CD4-positive, alpha-beta T cell treated with Interferon alpha-2 for 1 hour (primary cell): ENCODE measurements at places on chromosomes 3 and 15.

GRCh38 chr15:82807920-82808633, 1.4 kb upstream of the WHAMM start:
- DNase-seq: no peak

DNA sequence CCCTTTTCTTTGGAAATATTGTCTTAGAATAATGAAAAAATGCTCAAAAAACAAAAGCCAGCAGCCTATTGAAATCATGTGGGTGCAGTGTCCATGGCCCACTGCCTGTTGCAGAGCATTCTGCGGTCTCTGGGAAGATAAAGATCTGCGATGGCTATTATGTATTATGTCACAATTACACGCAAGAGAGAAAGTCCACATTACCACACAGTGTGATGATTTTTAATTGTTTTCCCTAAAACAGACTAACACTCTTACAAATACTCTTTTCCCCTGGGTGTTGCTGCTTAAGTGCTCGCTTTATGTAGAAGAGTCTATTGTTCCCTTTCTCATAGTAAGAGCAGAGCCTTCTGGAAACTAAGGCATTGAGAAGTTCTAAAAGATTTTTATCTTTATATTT, 32.2 kb downstream of the SSR3 start:
- DNase-seq: no peak

GRCh38 chr3:155070316-155070715, 9.8 kb upstream of the MME start:
- no peak for DNase-seq

DNA sequence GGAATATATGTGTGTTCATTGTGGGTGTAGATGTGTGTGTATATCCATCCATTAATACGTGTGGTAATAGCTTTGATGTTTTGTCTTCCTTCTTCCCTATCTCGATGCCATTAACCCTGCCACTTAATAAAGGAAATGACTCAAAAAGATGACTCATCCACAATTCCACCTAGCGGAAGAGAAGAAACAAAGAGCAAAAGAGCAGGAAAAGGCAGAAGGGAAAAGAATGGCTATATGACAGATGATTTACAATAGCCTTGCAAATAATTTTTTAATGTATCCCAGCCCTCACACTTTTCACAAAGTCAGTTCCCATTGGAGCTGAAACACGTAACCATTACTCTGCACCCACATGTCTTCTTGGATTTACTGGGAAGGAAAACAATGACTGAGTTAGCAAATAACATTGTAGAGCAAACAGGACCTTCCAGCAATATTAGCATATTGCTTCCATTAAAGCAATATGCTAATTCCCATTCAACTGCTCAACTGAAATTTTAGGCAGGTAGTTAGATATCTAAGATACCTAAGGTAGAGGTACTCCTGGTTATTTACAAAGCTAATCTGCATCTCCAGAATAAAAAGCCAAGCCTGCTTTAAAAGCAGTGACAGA, 197.2 kb downstream of the KCNAB1 start:
- DNase-seq: no peak

DNA sequence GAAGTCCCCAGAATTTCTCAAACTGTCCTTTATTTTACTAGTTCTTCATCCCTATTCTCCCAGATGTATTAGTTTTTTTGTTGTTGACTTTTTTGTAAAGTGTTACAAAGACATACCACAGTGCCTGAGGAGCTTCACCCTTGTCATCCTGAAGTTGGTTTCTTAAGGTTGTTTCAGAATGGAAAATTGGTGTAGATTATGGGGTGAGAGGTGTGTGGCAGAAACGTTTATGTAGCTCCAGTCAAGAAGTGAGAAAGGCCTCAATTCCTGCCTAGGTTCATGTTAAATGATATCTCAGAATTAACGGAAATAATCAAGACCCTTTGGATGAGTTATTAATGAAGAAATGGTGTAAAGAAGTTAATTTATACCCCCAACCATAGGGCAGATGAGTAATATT, 6.8 kb downstream of the EDEM1 start:
- DNase-seq: no peak

- no peak for DNase-seq
Measured at GRCh38 chr3:23804441-23805209, 1.1 kb upstream of the UBE2E1 start.

- DNase-seq: no peak
Measured at GRCh38 chr15:63233667-63234423, 43.6 kb upstream of the APH1B start.

GRCh38 chr3:172184106-172184822, 144.9 kb downstream of the FNDC3B start:
- no peak for DNase-seq

- DNase-seq: no peak
Measured at GRCh38 chr15:79310612-79310984, 314 bp upstream of the TMED3 start.

GRCh38 chr3:12916159-12916558, 74.8 kb upstream of the RPL32 start:
- peak; percentile 64 for DNase-seq

GRCh38 chr3:183212565-183212964, 40.5 kb upstream of the B3GNT5 start:
- DNase-seq: peak; percentile 9

GRCh38 chr15:33908406-33908805, 59.9 kb upstream of the CHRM5 start:
- no peak for DNase-seq

GRCh38 chr3:43869491-43869890, 178.8 kb downstream of the ABHD5 start:
- DNase-seq: no peak

- peak; percentile 39 for DNase-seq
Measured at GRCh38 chr3:53753518-53754183, 92.6 kb downstream of the CHDH start.

- DNase-seq: no peak
Measured at GRCh38 chr3:480070-480469, 283.5 kb downstream of the CHL1 start.

- DNase-seq: no peak
Measured at GRCh38 chr3:104040896-104041295, 1325.8 kb upstream of the ALCAM start.

DNA sequence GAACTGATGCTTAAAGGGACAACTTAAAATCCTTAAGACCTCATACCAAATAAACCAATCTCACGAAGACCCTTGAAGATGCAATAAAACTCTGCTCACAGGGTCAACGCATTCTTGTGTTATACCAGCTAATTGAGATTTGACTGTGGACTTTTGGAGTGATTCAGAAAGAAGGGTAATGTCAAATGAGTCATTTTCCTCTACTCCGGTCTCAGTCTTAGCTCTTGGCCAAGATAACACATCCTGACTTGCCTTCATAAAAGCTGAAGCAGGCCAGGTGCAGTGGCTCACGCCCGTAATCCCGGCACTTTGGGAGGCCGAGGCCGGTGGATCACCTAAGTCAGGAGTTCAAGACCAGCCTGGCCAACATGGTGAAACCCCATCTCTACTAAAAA, 3.8 kb downstream of the PKM start:
- peak; percentile 34 for DNase-seq

GRCh38 chr15:73295630-73296286, 73.0 kb downstream of the HCN4 start:
- DNase-seq: no peak

GRCh38 chr3:72476139-72476483, 372.1 kb downstream of the SHQ1 start:
- DNase-seq: no peak

DNA sequence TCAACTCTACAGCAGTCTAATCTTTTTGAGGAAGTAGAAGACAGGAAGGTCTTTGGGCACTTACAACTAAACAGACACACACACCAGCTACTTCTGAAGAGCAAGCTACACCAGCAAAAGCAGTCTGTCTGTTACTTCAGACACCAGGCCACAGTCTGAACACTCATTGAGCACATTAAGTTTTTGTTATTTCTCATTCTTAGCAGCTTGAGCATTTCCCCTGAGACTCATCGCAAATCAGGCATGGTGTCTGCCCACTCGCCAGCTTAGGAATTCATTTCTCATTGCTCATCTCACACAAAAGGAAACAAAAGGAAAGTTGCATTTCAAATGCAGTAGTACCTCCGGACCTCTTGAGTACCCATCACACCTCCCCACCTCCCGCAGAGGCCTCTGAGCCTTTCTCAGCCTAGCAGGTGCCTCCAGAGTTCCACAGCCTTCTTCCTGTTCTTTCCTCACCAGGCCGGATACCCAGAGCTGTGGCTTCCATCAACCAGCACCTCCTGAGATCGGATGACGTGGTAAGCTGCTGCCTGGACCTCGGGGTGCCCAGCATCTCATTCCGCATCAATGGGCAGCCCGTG, 302.0 kb downstream of the RYR3 start:
- no peak for DNase-seq

DNA sequence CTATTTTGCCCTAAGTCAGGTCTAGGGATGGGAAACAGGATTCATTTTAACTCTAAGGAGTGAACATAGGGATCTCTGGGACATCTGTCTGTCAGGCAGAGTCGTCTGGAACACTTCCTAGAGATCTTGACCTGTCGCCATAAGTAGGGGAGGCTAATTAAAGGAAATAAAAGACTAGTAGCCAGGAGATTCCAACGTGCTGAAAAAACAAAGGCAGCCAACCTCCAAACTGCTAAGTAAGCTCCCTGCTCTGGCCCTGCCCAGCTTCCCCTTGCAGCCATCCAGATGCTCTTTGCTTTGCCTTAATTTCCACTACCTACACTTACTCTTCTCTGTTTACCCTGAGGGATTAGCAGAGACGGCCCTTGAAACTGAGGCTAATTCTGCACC, 18.4 kb upstream of the TSEN2 start:
- no peak for DNase-seq

- no peak for DNase-seq
Measured at GRCh38 chr3:113273011-113273410, 61.7 kb downstream of the BOC start.

DNA sequence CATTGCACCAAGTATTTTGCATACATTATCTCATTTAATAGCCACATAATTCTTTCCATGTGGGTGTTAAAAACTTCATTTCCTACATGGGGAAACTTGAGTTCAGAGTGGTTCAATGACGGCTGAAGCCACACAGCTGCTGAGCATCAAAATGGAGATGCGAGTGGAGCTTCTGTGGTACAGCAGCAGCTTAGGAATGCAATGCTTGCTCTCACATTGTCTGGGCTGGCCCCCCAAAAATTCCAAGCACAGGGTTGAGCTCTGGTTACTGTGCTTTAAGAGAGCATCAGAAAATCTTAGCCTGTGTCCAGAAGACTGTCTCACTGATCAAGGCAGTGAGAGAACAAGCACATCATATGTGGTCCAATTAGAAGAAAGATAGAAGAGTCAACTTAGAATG, 57.4 kb upstream of the GADL1 start:
- DNase-seq: no peak

GRCh38 chr3:14925729-14926591, 21.4 kb upstream of the NR2C2 start:
- peak; percentile 17 for DNase-seq

DNA sequence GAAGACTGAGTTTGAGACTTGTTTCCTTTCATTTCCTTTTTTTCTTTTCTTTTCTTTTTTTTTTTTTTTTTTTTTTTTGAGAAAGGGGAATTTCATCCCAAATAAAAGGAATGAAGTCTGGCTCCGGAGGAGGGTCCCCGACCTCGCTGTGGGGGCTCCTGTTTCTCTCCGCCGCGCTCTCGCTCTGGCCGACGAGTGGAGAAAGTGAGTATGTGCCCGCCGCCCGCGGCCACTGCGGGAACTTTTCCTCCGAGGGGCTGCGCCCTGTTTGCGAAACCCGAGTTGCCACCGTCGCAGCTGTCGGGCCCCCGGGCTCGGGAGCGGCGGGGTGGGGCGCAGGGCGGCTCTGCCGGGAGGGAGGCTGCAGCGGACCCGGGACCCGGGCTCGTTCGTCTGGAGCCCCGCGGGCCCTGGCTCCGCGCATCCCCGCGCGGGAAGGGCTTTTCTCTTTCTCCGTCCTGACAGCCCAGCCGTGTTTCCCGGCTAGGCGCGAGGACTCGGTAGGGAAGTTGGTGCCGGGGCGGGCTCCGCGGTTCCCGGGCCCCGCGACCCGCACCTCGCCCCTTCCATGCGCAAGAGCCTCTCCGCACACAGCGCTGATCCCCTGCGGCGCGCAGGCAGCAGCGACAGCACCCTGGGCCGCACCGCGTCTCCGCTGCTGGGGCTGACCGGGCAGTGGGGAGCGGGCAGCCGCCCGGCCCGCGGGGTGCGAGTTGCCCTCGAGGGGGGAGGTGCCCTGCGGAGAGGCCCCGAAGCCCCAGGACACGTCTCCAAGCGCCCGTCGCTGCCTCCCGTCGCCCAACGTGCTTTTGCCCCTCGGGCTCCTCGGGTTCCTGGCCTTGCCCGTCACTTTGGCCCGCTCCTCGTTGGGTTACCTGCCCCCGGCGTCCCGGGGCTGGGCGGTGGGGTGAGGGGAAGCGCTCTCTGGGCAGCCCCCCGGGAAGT, 1.4 kb downstream of the IGF1R start:
- peak; percentile 36 for DNase-seq

DNA sequence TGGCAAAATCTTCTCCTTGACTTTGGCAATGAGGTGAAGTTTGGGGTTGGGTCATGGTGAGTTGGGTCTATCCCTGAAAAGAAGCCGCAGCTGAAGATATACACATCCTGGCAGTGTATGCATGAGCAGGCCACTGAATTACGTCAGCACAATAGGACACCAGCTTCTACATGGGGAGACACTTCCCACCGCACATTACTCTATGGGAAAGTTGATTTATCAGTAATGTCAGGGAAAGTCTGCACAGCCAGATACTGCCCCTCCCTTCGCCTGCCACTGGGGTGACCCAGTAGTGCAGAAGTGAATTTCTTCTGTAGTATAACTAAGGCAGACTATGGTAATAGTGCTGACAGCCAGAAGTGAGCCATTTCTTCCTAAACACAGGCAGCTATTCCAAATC, 245.0 kb downstream of the NTRK3 start:
- DNase-seq: no peak

DNA sequence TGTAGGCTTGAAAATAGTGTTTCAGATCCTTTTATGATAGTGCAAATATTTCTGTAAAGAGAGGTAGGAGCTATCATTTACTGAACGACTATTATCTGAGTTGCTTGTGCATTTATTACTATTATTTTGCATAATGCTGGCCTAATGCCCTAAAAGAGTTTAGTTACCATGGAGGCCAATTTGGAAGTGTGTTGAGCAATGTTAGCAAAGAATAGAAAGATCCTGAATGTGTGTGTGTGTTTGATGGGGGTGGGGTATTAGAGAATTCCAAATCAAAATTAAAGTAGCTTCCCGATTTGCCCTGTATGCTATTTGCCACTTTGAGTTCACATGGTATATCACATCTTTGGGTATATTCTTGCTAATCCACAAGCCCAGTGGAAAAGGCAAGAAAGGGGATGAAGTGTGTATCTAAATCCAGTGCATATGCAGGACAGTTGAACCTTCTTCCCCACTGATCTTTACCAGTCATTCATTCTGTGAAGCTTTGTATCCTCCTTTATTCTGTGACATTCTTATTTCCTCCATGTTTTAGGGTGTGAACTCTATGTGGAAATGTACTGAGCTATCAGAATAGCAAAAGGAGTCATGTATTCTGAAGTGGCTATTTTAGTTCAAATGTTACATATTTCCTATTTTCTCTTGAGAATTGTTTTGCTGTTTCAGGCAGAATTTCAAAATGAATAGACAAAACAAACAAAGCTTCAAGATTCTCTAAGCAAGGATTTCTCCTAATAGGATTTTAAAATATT, 45.7 kb upstream of the PLSCR5 start:
- DNase-seq: no peak

GRCh38 chr15:51652084-51652668, 29.1 kb upstream of the SCG3 start:
- DNase-seq: no peak

GRCh38 chr3:83877910-83878309, 1080.9 kb upstream of the CADM2 start:
- DNase-seq: no peak
